ENCODE measurements at places on chromosomes 4 and X.

GRCh38 chr4:30495651-30496310 is 224.4 kb upstream of the PCDH7 start:
- no peak for DNase-seq

- no peak for DNase-seq
Observed at GRCh38 chr4:137345597-137345996, 186.7 kb downstream of the PCDH18 start.

DNA sequence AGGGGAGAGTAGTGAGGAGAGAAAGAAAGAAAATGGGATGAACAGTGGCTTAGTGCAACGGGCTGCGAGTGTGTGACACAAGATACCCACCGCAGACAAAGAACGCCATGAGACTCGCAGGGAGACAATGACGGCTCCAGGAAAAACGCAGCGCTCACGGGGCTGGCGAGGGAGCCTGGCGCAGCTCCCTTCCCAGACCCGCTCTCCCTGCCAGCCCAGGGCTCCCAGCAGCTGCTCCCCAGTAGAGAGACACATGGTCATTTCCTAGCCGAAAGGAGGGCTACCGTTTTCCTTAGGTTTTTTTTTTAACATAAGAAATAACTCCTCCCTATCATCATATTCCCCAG is 149.5 kb downstream of the MAML3 start:
- DNase-seq, result no peak

GRCh38 chr4:10661047-10661446 is 23.5 kb downstream of the CLNK start:
- DNase-seq, result no peak

DNA sequence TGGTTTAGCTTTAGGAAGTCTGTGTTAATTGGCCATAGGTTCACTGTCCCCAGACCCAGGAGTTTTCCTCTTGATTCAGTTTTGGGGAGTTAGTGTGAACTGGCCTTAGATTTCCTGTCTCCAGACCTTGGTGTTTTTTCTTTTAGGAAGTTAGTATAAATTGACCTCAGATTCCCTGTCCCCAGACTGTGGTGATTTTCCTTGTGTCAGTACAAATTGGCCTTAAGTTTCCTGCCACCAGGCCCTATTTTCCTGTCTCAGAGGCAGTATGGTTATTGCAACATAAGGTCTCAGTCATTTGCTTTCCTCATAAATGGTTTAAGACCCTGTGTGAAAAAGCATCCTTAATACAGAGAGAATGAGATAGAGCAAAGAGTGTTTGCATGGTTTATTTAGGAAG is 595.8 kb downstream of the NLGN4X start:
- no peak for DNase-seq

DNA sequence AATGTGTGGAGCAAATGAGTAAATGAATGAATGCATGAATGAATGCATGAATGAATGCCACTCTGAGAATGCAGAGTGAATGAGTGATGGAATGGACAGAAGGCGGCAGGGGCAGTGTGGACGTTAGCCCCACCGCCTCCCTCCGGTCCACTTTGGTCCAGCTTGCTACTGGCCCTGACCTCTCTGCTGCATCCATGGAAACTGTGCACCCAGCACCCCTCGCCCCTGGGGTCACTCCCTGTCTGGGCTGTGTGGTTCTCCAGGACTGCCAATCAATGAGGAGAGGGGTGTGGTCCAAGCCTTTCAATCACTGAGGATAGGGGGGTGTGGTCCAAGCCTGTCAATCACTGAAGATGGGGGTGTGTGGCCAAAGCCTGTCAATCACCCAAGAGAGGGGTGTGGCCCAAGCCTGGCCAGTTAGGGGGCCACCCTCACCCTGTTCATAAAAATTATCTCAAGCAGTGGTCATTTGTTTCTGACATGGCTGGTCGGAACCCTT is 39.2 kb upstream of the ASMTL start:
- peak; percentile 56 for DNase-seq

DNA sequence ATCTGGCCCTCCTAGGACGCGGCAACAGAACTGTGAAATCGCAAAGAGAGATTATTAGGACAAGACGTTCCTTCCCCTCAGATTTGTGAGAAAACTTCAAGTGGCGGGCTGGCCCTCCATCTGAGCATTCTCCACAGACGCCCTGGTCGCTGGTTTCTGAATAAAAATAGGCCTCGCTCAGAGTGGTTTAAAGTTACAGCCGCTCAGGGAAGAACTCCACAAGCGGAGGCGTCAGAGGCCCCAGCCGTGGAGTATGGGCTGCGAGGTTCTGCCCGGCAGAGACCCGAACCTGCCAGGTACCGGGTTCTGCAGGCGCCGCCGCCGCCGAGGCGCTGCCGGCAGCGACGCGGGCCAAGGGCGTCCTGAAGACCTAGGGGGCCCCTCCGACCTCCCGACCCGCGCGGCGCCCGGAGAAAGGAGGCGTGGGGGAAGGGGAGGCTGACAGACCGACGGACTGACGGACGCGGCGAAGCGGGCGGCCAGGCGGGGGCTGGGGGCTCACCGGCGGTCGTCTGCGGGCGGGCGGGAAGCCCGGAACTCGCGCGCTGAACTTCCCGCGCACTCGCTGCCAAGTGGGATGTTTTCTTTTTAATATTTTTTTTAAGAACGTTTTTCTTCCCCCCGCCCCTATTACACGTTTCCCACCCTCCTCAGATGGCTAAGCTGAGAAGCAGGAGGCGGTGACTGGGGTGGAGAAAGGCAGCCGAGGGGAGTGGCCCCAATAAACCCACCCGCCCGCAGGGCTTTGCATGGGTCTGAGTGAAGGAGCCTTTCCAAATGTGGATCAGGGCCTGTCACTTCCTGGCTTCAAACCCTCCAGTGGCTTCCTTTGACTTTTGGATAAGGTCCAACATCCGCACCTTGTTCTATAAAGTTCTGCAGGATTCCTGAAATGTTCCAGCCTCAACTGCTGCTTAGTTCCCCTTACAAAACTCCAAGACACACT is at the start of gene PABPC4L:
Gene PABPC4L (minus strand): TSS at position 574 of the 946 bp plus-strand sequence. CDS start 770 bp downstream, outside the sequence.
- no peak for DNase-seq

- DNase-seq, result no peak
Observed at GRCh38 chrX:124726881-124727280, 380.5 kb downstream of the SH2D1A start.

- no peak for DNase-seq
Observed at GRCh38 chrX:11053351-11053750, 57.8 kb upstream of the HCCS start.

DNA sequence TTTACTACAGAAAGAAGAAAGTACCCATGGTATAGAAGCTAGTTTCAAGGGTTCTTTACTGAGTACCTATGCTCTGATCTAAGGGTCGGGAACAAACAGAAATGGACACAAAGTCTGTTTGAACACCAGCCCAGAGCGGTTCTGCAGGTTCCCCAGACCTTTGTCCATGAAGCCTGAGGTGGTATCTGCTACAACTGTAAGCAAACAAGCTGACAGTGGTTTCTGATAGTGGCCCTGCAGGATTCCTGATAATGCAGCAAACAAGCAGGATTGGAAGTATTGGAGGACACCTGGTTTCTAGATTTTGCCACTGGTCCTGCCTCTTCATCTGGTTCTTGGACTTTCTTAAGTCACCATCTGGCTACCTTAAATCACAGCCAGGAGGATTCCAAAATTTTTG is 23.7 kb downstream of the SMPX start:
- no peak for DNase-seq

GRCh38 chr4:149845743-149846142 is 30.1 kb upstream of the IQCM start:
- DNase-seq, result no peak

GRCh38 chr4:4248029-4248884 is at the start of gene TMEM128:
Gene TMEM128 (minus strand): TSS chr4:4248223. CDS start chr4:4248202, 21 bp downstream.
- DNase-seq, result peak; percentile 86

- DNase-seq, result no peak
Observed at GRCh38 chr4:10022346-10023049, 1.2 kb upstream of the SLC2A9 start.

GRCh38 chrX:118550792-118551191 is 55.2 kb downstream of the DOCK11 start:
- no peak for DNase-seq

- no peak for DNase-seq
Observed at GRCh38 chr4:23884741-23885140, 5.1 kb downstream of the PPARGC1A start.

DNA sequence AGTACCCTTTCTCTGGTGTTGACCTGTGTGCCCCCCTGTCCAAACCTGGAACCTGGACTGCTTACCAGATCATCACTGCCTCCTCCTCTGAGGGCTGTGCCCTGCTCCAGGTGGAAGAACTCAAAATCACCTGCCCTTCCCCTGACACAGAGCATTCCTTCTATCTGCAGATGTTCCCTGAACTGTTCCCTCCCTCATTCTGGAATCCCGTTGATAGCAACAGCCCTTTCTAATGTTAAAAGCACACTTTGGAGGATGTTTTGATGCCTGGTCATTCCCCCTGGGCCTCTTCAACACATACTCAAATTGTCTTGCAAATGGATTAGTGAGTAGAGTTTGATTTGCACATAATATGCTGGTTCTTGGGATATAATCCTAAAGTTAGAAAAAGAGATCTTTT is 225.8 kb downstream of the FGF13 start:
- no peak for DNase-seq

- DNase-seq, result peak; percentile 56
Observed at GRCh38 chr4:123398066-123398852, 1.7 kb downstream of the SPRY1 start.

DNA sequence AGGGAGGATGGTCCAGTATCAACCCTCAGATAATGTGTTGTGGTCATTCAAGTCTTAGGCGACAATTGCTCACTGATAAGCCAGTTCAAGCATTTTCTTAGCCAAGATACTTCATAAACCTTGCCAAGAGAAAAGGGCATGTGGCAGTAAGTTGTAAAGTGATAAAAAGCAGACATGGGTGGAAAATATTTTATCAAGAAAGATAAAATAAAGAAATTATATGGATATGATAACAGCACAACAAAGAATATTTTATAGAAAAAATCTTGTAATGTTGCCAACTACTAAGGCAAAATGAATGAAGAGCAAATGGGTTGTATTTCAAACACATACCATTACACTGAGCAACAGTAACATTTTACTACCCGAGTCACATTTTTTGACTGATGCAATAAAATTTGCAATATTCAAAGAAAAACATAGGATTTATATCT is 217.4 kb upstream of the PITX2 start:
- DNase-seq, result no peak

DNA sequence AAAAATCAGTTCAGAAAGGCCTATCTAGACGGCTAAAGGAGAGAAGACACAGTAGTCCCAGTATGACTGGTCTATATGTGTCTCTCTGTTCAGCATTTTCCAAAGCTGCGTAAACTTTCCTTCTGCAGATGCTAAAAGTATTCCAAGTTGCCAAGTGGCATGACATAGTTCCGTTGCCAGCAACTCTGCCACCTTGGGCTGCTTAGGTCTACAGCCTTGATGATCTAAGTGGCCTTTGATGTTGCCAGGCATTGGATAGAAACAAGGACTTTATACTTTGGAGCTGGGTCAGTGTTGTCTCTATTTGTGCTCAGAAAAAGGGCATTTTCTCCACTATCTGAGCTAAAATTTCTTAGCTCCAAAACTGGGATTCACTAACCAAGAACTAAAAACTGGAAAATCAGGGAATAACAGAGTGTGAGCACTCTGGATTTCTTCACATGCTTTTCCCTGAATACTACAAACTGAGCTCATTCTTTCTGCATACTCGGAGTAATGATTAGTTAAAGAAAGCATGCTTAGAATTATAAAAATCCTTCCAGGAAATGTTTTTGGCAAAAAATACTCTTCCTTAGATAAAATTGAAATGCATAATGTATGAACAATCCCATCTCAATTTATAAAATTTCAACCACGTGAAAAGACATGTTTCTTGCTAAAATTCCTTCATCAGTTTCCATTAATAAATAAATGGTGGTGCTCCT is 191.4 kb downstream of the ADAMTS3 start:
- no peak for DNase-seq

DNA sequence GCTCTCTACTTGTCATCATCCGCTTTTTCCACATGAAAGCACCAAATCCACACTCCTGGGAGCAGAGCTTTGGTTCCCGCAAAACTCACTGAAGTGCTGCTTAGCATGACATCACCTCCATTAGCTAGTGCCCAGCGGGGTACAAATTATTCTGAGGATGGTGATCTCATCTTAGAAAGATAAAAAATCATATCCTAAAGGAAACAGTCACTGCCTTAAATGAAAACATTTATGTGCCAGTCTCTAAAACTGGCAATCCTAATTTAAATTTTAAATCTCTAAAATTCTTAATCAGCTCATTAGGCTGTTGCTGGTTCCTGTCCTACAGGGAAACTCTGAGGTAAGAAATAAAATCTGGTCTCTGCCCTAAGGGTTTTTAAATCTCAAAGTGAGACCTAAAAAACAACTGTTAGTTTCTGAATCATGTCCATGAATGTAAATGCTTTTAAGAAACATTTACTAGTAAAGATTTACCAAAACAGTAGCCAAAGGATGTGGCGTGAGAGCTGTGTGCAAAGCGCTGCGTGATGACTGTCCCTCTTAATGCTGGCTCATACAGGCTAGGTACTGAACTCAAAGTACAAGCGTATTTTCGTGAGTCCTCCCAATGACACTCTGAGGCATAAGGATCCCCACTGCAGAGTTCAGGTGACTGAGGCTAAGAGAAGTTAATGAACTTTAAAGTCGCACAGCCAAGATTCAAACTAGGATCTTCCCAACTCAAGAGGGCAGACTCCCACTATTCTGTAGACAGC is 4.5 kb downstream of the CASP3 start:
- no peak for DNase-seq

DNA sequence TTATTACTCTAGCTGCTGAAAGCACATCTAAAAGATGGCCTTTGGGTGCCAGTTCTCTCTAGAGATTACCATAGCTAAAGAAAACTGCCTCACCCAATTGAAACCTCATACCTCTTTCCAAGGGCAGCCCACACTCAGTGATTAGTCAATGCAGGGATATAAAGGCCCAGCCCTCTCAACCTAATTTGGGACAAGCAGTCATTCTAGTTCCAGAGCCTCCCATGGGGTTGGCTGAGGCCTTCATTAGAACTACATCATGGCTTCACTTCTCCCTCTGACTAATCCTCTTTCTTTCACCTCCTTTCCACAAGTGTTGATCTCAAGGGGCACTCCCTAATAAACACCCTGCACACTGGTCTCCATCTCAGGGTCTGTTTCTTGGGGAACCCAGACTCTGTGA is 38.5 kb upstream of the C1GALT1C1 start:
- DNase-seq, result no peak

- no peak for DNase-seq
Observed at GRCh38 chrX:29535212-29536162, 679.9 kb upstream of the MAGEB2 start.

DNA sequence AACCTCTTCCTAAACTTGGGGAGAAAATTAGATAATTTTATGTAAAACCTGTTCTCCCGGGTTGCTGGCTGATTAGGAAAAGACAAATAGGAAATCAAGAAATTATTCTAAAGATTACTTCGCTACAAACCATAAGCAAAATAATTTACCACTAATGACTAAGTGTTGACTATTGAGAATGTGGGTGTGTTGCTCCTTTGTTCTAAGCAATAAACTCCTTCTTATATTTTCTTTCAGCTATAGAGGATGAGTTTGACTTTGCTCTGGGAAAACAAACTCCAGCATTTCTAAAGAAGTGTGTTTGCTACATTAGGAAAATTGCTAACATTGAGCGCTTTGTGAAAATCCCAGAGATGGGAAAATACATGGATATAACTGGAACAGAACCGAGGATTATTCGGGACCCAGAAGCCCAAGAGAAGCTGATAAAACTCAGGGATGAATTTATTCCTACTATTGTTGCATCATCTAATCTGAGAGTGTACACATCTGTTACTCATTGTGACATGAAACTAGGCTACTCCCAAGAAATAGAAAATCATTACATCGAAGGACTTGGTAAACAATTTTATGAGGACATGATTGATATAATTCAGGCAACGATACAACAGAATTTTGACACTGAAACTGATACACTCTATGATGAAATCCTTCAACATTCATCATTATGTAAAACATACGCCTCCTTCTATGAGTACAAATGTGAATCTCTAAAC is 194.2 kb downstream of the NWD2 start:
- DNase-seq, result no peak
